NCI-H510A (cell line): ENCODE measurements at places on chromosomes 7 and 10.

DNA sequence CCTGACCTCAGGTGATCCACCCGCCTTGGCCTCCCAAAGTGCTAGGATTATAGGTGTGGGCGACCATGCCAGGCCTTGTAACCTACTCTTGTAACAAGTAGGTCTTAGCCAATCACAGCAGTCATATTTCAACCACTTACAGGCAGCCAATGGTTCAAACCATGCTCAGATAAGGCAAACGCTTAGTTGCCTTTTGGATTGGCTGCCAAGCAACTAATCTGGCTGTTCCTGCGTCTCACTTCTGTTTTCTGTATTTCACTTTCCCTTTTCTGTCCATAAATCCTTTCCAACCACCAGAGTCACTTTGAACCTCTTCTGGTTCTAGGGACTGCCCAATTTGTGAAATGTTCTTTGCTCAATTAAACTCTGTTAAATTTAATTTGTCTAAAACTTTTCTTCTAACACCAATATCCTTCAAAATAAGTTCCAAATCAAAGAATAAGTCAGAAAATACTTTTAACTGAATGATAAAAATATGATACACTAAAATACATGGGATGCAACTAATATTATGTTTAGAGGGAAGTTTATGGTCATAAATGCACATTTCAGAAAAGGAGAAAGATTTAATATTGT lies 19.1 kb upstream of the PRF1 start:
- DNase-seq, result no peak

DNA sequence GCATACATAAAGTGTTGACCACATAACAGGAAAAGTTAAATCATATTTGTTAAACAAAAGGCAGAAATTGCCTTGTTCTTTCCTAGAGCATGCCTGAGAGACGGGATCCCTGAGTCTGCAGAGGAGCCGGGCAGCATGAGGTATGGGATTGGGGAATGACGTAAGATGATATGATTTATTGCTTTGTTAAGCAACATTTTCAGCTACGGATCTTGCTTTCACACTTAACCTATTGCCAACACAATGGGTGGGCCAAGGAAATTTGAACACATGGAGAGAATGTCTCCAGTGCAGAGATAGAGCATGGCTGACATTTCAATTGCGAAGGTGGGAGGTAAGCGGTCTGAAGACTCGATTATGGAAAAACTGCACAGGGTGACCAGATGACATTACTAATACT lies 76.7 kb downstream of the EMX2 start:
- DNase-seq, result no peak

DNA sequence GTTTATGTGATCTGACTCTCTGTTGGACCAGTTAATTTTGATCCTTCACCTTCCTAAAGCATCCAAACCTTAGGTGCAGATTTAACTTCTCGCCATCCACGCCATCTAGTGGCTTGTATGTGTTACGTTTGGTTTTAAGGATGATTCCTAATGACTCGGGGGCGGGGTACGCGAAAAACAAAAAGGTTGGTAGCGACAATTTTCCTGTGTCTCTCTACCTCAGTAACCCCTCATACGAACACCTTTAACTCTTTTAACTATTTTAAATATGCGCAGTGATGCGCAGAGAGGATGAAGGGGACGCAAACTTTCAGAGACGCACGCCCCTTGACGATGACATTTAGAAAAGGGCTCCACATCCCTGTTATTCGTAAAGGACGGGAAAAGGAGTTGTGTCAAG lies 714 bp upstream of the KCND2 start:
- peak; percentile 47 for DNase-seq

GRCh38 chr7:31776616-31777015 lies 89.6 kb downstream of the PPP1R17 start:
- DNase-seq, result no peak

DNA sequence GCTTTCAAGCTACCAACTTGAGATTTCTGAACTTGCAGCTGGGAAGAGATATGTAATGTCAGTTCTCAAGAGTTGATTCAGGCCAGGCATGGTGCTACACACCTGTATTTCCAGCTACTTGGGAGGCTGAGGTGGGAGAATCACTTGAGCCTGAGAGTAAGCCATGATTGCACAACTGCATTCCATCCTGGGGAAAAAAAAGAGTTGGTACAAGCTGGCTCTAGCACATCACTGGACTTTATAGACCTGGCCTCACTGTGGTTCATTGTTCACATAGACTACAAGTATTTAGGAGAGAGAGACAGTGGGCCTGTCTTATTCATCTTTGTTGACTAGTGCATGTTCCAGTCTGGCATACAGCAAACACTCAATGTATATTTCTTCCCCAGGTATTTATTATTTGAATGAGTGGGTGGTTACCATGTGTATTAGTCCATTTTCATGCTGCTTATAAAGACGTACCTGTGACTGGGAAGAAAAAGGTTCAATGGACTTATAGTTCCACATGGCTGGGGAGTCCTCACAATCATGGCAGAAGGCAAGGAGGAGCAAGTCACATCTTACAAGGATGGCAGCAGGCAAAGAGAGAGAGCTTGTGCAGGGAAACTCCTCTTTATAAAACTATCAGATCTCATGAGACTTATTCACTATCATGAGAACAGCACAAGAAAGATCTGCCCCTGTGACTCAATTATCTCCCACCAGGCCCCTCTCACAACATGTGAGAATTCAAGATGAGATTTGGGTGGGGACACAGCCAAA lies 176.5 kb downstream of the PFKFB3 start:
- DNase-seq, result no peak

DNA sequence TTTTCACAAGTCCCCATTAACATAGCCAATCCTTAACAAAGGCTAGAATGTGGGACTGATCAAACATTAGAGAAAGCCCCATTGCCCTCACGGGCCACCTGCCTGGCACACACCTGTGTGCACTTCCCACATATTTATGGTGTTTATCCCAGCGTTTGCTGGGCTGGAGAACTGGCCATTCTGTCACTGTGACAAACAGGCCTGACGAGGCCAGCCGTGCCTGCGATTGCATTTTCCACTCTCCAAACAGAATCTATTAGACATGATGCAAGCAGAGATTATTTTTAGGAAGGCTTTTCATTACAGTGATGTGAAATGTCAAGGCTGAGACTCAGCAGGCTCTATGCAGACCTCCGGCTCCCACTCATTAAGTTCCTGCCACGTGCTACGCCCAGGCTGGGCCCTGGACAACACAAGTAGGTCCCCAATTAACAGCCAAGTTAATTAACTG lies 20.4 kb downstream of the PTPRN2 start:
- peak; percentile 45 for DNase-seq

DNA sequence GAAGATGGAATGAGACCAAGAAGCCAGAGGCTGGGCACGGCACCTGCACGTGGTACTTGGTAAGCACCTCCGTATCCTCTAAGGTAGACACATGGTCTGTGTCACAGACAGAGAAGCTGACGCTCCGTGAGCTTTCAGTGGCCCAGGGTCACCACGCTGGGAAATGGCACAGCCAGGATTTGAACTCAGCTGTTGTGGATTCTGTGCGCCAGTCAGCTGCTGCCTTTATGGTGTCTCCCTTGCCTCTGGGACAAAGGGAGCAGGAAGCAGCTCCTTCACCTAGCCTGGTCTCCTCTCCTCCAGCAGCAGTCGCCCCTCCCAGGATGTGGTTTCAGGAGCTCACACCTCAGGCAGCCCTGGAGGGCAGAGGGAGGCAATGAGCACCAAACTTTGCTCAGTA lies 110.8 kb downstream of the ARHGAP22 start:
- no peak for DNase-seq

DNA sequence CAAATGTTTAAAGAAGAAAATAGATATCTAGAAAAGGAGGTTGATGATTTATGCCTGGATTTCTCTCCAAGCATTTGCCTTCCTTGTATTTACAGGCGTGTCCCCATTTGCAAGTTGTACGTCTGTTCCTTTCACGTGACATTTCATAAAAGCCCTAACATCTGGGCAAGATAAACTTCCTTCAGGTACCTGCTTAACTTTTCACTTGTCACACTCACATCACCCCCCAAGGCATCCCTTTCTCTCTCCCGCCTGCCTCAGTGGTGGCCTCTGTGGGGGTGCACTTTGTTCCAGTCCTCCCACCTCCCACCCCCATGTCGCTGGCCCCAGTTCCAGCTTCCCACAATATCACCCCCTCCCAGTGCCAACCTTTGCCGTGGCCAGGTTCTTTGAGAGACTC lies 6.7 kb downstream of the TWIST1 start:
- no peak for DNase-seq

- DNase-seq, result no peak
These were observed 52.1 kb downstream of the TRRAP start for GRCh38 chr7:98930464-98930863.

- peak; percentile 20 for DNase-seq
These were observed 425.7 kb upstream of the NFE2L3 start for GRCh38 chr7:25726170-25726780.

GRCh38 chr7:127245607-127246006 lies 7.1 kb downstream of the GRM8 start:
- DNase-seq, result no peak

- DNase-seq, result no peak
These were observed 35.0 kb upstream of the LSM8 start for GRCh38 chr7:118148930-118149329.

- DNase-seq, result no peak
These were observed 197.5 kb downstream of the ZNF438 start for GRCh38 chr10:30834153-30834552.

DNA sequence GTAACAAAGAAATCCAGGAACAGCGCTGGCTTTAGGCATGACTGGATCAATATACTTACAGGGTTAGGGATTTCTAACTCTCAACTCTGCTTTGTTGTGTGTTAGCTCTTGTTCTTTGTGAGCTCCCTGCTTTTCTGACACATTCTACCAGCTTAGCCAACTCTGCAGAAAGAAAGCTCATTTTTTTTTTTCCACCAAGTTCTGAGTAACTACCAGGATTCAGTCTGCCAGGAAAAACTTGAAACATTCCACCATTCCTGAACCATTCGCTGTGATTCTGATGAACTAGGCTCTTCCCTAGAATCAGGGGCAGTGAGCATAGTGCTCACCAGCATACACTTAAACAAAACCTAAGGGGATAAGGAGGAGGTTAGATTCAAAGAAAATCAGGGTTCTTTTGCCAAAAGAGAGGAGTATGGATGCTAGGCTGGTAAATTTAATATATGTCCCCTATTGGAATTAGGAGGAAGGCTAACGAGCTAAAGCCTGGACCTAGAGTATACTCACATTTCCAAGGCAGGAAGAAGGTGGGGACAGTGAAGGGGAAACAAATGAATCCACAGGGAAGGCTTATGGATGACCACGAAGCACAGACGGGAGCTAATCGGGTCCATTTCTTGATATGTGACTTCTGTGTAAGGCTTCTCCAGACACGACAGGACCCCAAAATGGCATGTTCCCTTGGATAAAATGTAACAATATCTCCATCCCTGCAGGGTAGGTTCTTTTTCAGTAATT lies 183.4 kb downstream of the PRKG1 start:
- DNase-seq, result no peak

- no peak for DNase-seq
These were observed 18.6 kb upstream of the ZMIZ1 start for GRCh38 chr10:79049931-79050895.

- DNase-seq, result no peak
These were observed 273.9 kb upstream of the ADARB2 start for GRCh38 chr10:2011106-2011716.

- DNase-seq, result peak; percentile 86
These were observed at the start of the genes DYDC1 and DYDC2 for GRCh38 chr10:80356563-80356988. DYDC1 (minus strand) TSS chr10:80356755; CDS start chr10:80352601, 4,154 bp downstream. DYDC2 (plus strand) TSS chr10:80356781; CDS start chr10:80362444, 5,663 bp downstream.

DNA sequence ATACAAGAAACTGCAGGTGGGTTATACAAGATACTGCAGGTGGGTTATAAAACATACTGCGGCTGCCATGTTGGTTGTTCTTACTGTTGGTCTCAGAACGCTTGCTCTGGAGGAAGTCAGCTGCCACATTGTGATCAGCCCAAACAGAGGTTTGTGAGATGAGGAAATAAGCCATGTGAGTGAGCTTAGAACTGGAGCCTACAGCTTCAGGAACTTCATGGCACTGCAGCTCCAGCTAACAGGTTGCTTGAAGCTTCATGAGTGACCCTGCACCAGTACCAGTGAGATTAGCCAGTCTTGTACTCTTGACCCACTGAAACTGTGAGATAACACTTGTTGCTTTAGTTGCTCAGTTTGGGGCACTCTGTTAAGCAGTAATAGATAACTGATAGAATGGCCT lies 74.5 kb upstream of the PRKCQ start:
- DNase-seq, result no peak

- no peak for DNase-seq
These were observed 397.2 kb downstream of the PLXNA4 start for GRCh38 chr7:132179080-132179430.

GRCh38 chr10:127993056-127993690 lies 86.3 kb downstream of the PTPRE start:
- no peak for DNase-seq

- no peak for DNase-seq
These were observed 17.3 kb upstream of the SMNDC1 start for GRCh38 chr10:110321869-110322620.

- DNase-seq, result no peak
These were observed 264.7 kb upstream of the YAE1 start for GRCh38 chr7:39301543-39301942.

DNA sequence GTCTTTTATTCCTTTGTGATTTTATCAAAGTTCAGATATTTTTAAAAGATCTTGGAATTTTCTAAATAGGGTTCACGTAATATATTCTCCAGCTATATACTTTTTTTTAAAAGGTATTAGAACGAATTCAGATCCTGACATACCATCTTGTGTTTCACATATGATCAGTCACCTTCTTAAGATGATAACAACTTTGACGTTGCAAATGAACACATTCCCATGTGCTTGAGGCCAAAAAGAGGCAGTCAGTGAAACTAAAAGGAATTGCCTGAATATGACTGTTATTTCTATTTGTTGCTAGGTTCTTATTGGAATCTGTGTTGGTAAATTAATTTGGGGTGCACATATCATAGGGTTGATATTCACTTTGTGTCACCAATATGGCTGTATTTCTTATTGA lies 310.1 kb downstream of the MDFIC start:
- no peak for DNase-seq

GRCh38 chr10:69845574-69846292 lies 44.0 kb downstream of the COL13A1 start:
- DNase-seq, result no peak

- DNase-seq, result no peak
These were observed 23.5 kb downstream of the UPP1 start for GRCh38 chr7:48112401-48113165.

DNA sequence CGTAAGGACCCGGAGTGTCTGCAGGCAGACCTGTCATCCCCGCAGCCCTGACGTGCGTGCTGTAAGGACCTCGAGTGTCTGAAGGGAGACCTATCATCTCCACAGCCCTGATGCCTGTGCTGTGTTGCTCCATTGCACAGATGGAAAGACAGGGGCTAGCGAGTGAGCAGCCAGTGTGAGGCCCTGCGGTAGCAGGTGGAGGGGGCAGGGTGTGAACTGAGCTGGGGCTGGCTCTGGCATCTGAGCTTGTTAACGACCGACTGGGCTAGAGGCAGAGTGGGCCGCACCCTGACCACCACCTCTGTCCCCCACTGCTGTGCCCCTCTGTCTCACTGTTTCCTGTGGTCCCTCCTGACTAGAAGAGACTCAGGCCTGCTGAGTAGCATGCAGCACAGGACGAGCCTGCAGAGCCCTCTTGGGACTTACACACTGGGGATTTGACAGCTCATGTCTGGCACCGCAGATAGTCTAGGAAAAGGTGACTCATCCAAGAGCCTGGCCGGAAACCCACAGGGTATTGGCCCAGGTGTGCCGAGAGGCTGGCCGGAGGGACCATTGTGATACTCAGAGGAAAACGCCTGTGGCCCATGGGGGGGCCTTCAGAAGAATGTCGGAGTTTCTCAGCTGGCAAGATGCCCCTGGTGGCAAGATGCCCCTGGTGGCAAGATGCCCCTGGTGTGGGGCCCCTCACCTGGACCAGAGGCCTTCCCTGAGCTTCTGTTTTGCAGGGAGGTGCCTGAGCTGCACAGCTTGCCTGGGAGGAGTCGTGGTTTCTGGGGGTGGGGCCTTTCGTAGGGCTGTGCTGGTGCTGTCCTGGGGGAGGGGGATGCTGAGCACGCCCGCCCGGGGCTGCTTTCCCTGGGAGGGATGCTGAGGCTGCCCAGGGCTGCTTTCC lies 34.3 kb downstream of the INPP5A start:
- no peak for DNase-seq
